ENCODE measurements at places on chromosomes 13 and 19. TPM values are rescaled to one million over a fixed set of nuclear protein-coding genes. Genes with fewer than 3 reads are reported as not detected.
A peak's percentile ranks its signal among the peaks of the same experiment; 100 is the strongest.

- DNase-seq: peak; percentile 52
These were observed 7.4 kb upstream of the FCGBP start for GRCh38 chr19:39941615-39942365.

- no peak for DNase-seq
These were observed 26.9 kb downstream of the FXYD5 start for GRCh38 chr19:35181387-35181786.

DNA sequence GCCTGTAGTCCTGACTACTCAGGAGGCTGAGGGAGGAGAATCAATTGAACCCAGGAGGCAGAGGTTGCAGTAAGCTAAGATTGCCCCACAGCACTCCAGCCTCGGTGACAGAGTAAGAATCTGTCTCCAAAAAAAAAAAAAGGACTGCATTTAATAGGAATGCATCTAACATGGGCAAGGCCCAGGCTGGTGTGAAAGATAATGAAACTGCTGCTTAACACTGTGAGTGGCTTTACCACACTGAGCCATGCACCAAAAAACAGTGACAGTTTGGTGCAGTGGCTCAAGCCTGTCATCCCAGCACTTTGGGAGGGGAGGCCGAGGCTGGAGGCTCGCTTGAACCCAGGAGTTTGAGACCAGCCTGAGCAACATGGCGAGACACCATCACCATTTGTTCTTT is 8.6 kb downstream of the GTF2F1 start:
- no peak for DNase-seq

GRCh38 chr19:12866416-12867119 is 14.7 kb downstream of the DNASE2 start:
- DNase-seq: no peak

DNA sequence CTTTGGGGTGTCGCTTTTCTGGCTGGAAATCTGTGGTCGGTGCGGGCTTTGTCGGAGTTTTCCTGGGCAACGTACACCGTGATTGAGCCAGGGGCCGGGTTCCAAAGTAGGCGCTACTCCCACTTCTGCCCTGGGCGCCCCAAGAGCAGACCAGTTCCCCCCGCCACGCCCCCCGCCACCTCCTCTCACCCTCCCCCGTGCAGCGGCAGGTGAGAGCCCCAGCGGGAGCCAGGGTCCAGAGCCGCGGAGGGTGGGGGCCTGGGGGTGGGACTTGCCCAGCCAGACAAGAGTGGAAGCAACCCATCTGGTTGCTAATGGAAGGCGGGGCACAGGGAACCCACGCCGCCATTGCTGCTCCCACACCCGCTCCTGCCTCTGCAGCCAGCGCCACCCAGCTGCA is 2195.9 kb downstream of the PCDH9 start:
- no peak for DNase-seq

GRCh38 chr13:48126944-48127830 is 32.3 kb upstream of the MED4 start:
- peak; percentile 81 for DNase-seq

ZNF814 gene
- 8.7 TPM for total RNA-seq

HSH2D gene
- total RNA-seq: 0.05 TPM

MAMSTR gene
- total RNA-seq: 0.87 TPM

TEX26 gene
- not detected for total RNA-seq
